A549 (cell line): ENCODE measurements at places on chromosomes 3 and 15.

- DNase-seq: no peak
Measured at GRCh38 chr15:73325191-73325861, 43.4 kb downstream of the HCN4 start.

DNA sequence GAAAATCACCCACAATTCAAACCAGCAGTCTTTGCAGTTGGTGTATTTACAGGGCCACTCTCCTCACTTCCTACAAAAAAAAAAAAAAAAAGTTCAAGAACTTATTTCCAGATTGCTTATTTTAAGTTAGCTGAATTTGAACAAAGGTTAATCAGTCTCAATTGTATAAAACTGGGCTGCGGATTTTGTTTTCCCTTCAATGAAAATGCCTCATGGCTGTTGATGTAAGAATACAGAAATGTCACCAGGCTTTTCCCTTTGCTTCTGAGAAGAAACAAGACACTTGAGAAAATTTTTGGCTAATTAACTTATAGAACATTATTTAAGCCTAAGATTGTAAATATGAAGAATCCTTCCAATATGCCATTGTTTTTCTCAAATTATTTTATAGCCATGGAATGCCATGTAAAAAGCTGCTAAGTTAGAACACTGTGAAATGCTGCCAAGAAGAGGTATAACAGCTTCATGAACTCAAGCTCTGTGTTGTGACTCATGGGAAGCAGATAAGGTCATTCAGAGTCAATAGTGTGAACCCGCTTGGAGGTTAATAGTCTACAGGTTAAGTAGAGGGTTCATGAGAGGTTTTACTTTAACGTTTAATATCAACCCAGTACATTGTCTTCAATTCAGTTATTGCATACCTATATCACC is 84.3 kb upstream of the ABI3BP start:
- DNase-seq: peak; percentile 16

DNA sequence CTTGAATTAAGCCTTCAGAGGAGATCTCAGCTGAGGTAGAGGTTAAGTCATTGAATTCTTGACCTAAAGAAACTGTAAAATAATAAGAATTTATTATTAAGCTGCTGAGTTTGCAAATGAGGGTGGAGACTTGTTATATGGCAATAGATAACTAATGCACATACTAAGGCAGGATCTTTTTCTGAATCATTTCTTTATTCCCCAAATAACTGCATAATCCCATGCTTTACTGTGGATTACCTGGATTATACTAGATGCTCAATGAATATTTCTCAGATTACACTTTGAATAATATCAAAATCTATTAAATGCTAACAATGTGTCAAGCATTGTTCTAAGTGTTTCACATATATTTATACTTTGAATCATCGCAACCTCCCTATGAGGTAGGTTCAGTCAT is 532.5 kb downstream of the NAALADL2 start:
- DNase-seq: no peak

- DNase-seq: no peak
Measured at GRCh38 chr3:146581951-146582467, 23.1 kb downstream of the PLSCR5 start.

DNA sequence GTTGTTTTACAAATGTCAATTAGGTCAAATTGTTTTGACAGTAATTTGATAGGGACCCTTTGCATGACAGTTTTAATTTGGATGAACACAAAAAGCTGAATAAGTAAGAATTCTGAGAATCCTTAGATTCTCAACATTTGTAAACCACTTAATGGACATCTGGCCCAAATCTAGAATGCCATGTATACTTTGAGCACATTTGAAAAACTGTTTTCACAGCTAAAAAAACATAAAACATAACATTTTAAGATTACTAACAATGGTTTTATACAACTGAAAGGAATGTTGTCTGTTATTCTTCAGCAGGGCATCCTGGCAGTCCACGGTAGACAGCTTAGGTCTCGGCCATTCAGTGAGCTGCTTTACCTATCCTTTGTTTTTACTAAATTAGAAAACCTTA is 34.5 kb upstream of the TM2D3 start:
- DNase-seq: no peak

GRCh38 chr3:43032646-43033628 is 53.8 kb downstream of the GASK1A start:
- DNase-seq: no peak

GRCh38 chr15:100613208-100613607 is 10.8 kb downstream of the ASB7 start:
- no peak for DNase-seq

DNA sequence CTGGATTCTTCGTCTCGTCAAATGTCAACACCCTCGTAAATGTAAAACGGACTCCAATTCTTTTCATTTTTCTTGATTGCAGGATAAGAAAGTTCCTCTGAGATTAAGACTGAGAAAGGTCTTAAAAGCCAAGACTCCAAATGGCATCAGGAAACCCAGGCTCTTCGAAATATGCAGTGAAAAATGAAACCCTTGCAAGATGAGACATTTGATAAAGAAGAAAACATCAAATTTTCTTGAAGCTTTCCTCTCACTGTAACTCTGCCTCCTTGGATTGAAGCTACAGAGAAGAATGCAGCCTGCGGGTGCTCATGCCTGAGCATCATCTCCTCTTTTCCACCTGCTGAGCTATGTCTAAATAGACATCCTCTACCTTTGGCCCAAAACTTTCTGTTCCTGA is 342.4 kb upstream of the THBS1 start:
- DNase-seq: no peak

DNA sequence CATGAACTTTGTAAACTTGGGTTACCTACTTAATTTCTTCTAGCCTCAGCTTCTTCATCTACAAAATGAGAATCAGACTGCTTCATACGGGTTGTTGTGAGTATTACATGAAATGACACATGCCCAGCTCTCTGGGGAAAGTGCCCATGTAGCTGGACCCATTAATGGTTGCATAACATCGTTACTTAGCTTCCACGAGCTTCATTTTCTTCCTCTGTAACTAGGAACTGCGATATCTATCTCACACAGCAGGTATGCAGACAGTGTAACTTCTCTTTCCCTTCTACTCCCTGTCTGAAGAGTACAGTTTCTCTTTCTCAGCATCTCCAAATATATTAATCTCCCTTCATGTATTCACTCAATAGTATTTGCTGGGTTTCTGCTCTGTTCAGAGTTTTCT is 37.9 kb upstream of the DLG1 start:
- no peak for DNase-seq

DNA sequence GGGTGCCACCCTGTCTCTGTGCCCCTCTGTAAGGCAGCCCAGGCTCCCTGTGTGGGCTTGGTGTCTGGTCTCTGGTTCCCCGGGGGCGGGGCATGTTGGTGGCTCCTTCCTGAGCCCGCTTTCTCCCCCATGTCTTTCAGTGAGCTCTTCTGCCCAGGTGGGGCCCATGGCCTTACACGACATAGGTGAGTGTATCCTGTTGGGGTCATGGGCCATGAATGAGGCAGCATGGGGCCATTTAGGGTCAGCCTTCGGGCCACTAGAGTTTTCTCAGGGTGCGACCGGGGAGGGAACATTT is 195.1 kb downstream of the UBE3A start:
- no peak for DNase-seq

DNA sequence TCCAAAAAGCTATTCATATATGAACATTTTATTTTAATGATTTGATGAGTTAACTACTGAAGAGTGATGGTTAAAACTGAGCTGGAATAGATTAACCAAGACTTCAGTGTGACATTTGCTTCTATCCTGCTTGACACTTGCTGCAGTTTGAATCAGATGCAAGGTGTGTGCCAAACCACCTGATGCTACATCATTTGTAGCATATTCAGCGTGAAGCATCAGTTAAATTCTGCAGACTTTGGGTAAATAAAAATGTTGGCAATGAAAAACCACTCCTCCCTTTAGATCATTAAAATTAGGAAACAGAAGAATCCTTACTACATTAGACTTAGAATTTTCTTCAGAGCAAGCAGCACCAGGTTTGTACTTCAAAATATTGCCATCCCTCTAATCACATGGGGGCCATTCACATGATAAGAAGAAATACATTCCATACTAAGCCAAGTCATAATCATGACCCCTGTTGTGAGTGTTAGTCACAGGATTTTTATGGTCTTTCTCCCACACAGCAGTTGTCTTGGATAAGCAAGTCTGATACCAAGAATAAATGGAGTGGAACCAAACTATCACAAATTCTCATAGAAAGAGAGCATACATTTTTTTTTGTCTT is 160.7 kb upstream of the TNIK start:
- no peak for DNase-seq

DNA sequence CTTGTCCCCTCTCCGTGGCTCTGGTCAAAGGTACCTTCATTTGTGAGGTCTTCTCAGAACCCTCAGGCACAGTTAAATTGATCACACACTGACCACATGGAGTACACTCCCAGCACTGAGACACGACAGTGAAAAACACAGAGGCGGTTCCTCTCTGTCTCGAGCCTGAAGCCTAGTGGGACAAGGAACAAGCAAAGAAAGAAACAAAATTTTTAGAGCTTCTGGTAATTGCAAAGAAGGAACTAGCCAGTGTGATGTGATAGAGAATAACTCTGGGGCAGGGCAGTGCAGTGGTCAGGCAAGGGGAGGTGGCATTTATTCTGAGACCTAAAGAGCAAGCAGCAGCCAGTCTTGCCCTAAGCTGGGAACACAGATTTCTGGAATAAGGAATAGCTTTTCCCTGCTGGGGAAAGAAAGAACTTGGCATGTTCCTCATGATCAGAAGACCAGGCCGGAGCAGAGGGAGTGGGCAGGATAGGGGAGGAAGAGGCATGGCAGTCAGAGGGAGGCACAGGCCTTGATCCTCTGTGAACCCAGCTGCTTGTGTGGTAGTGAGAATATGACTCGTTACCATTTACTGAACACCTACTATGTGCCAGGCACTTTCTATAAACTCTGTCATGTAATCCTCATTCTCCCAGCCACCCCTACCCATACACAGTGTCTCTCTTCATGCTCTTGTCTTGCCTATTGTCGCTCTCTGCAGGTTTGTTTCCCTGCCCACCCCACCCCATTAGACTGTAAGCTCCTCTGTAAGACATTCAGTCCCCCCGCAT is 262.3 kb upstream of the HES1 start:
- DNase-seq: no peak

GRCh38 chr3:183823963-183824362 is 1.4 kb downstream of the MAP6D1 start:
- DNase-seq: no peak
